RWPE2 (cell line): ENCODE measurements at places on chromosomes 7 and 10.
A peak's percentile ranks its signal among the peaks of the same experiment; 100 is the strongest.

DNA sequence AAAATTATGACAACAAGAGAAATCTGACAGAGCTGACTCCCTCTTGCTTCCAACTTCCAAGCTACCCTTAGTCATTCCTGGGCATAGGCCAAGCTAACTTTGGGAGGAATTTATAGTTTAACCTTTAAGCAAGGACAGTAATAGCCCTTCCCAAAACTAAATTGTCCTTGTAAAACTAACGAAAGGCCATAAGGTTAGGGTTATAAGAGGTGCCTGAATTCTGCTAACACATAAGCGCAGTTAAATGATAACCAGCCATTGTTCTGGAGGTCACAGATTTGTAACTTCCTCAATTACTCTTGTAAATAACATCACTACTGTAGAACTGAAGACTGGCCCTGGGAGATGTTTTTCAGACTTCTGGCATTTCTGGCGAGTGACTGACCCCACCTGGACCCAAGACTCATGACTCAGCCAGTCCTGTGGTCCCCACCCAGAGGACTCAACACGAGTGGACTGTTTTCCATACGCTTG is 481.2 kb downstream of the KCNMA1 start:
- peak overlapping the region; percentile 58 for H3K27ac ChIP-seq
- H3K4me3 ChIP-seq: no peak overlapping the region
- H3K4me1 ChIP-seq: peaks cover 28% of the 10 kb centered on the region
- no peak for DNase-seq
- no peaks in the 10 kb centered on the region for H3K27me3 ChIP-seq

DNA sequence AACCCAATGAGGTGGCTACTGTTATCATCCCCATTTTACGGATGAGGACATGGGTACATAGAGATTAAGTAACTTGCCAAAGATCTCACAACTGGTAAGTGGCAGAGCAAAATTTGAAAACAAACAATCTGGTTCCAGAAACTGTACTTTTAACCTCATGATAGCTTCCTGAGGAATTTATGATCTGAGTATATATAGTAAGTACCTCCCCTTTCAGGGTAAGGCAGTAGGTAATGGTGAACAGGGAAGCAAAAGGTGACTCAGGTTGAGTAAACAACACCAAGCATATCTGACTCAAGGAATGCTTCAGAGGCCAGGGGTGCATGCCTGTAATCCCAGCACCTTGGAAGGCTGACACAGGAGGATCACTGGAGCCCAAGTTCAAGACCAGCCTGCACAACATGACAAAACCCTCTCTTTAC is 21.1 kb downstream of the KLLN start:
- H3K27me3 ChIP-seq: no peaks in the 10 kb centered on the region
- no peak overlapping the region for H3K4me3 ChIP-seq
- peak; percentile 81 for DNase-seq
- peaks cover 39% of the 10 kb centered on the region for H3K4me1 ChIP-seq

GRCh38 chr7:22150221-22150620 is 204.5 kb upstream of the CDCA7L start:
- H3K4me3 ChIP-seq: no peak overlapping the region
- H3K27ac ChIP-seq: no peak overlapping the region
- H3K36me3 ChIP-seq: no peaks in the 10 kb centered on the region
- H3K27me3 ChIP-seq: no peaks in the 10 kb centered on the region

DNA sequence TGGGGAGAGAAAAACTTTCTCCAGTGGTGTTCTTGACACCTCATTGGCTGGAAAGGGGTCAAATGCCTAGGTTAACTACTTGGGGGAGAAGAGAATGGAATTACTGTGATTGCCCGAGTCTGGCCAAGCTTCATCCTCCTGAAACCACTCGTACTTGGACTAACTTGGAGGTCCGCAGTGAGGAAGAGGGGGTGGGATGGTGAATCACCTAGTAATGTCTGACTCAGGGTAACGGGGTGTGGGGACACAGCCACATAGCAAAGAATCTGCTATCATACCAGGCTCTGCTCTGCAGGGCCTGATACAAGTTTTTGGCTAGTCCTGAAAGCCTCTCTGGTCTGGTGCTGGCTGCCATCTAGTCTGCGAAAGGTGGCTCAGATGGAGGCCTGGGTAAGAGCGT is 190.9 kb downstream of the RPS24 start:
- H3K4me1 ChIP-seq: no peaks in the 10 kb centered on the region
- H3K36me3 ChIP-seq: no peaks in the 10 kb centered on the region
- DNase-seq: no peak
- H3K4me3 ChIP-seq: no peak overlapping the region
- H3K27me3 ChIP-seq: no peaks in the 10 kb centered on the region

- H3K4me3 ChIP-seq: no peak overlapping the region
- DNase-seq: no peak
- H3K27ac ChIP-seq: no peak overlapping the region
- H3K27me3 ChIP-seq: peaks cover 3% of the 10 kb centered on the region
Measured at GRCh38 chr7:159179241-159179640, 34.6 kb upstream of the VIPR2 start.

GRCh38 chr7:42075418-42075817 is 161.6 kb downstream of the GLI3 start:
- DNase-seq: no peak
- peaks cover 21% of the 10 kb centered on the region for H3K4me1 ChIP-seq
- no peaks in the 10 kb centered on the region for H3K36me3 ChIP-seq
- no peak overlapping the region for H3K27ac ChIP-seq

DNA sequence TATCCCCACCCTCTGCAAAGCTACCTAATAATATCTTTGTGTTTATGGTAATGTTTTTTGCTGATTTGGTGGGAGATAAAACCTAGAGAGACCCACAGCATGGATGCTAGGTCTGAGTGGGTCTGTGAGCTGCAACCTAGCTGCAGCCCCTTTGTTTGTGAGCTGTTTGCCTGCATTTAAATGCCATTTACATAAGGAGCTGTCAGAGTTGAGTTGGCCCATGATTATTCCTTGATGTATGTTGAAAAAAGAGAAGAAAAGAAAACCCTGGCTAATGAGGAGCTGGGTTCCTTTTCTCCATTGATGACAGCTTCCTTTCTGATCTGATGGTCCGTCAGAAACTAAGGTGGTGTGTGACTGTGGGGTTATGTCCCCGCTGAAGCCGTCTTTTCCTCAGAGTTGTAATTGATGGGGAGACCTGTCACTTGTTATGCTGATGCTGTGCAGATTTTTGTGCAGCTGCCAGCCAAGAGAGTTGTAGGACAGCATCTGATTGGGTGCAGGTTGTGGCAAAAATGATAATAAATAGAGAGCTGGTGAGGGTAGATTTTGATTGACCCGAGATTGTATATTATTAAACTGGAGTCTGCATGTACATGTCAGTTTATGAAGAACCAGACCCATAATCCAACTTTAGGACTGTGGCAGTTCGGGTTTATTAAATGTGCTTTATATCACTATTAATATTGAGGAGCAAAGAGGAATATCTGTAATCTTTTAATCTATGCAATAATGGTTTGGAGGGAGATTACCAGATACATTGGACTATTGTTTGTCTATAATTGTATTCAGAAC is 219.8 kb downstream of the AUTS2 start:
- no peak for DNase-seq
- no peaks in the 10 kb centered on the region for H3K27me3 ChIP-seq
- H3K4me3 ChIP-seq: no peak overlapping the region

GRCh38 chr10:60098677-60099601 is 192.6 kb upstream of the CCDC6 start:
- H3K27me3 ChIP-seq: no peaks in the 10 kb centered on the region
- no peaks in the 10 kb centered on the region for H3K4me1 ChIP-seq
- no peak overlapping the region for H3K4me3 ChIP-seq
- no peaks in the 10 kb centered on the region for H3K36me3 ChIP-seq
- DNase-seq: no peak
- H3K27ac ChIP-seq: no peak overlapping the region

DNA sequence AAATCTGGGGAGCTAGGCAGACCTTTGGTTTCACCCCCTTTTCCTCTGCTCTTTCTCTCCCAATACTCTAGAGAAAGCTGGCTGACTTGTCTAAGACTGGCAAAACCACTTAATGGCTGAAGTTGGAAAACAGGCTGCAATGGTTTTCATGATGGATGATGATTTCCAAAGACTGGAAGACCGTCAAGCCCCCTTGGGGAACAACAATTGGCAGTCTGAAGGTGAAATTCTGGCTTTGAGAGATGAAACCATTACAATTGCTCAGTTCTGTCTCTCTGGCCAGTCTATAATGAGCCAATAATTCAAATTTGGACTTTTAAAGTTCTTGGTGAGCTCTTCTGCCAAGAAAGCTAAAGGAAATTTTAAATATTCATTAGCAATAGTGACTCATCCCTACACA is 680.5 kb downstream of the PARD3 start:
- no peaks in the 10 kb centered on the region for H3K4me1 ChIP-seq
- no peak overlapping the region for H3K4me3 ChIP-seq

- DNase-seq: no peak
- H3K27ac ChIP-seq: no peak overlapping the region
- no peak overlapping the region for H3K4me3 ChIP-seq
- no peaks in the 10 kb centered on the region for H3K27me3 ChIP-seq
- no peaks in the 10 kb centered on the region for H3K4me1 ChIP-seq
Measured at GRCh38 chr7:18808026-18808425, 309.4 kb downstream of the TWIST1 start.

DNA sequence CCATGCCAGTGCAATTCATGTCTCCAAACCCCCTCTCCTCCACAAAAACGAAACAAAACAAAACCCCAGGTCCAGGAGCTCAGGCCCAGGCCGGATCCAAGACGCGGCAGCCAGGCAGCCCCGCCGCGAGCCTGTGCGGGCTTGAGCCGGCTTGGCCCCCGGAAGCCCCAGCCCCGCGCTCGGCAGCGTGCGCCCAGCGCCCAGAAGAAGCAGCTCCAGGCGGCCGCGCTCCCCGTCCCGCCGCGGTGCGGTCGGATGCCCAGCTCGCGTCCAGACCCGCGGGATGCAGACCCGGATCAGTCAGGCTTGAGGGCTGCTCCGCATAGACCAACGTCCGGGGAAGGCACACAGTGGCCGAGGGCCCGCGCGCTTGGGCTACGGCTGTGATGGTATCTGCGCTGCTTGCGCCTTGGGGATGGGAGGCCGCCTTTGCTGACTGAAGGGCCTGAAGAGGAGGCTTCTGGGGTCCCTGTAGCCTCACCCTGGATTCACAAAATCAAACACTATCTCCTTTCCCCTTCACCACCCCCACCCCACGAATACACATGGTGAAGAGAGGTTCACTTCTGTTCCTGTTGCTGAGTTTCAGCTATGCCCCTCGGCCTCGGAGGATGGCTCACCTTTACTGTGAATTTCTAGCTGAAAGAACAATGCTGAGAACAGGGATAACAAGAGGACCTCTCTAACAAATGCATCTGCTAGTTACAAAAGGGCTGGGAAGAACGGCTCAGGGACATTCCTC is 79.9 kb upstream of the EN2 start:
- H3K27me3 ChIP-seq: peaks cover 100% of the 10 kb centered on the region
- DNase-seq: no peak
- H3K4me1 ChIP-seq: no peaks in the 10 kb centered on the region

DNA sequence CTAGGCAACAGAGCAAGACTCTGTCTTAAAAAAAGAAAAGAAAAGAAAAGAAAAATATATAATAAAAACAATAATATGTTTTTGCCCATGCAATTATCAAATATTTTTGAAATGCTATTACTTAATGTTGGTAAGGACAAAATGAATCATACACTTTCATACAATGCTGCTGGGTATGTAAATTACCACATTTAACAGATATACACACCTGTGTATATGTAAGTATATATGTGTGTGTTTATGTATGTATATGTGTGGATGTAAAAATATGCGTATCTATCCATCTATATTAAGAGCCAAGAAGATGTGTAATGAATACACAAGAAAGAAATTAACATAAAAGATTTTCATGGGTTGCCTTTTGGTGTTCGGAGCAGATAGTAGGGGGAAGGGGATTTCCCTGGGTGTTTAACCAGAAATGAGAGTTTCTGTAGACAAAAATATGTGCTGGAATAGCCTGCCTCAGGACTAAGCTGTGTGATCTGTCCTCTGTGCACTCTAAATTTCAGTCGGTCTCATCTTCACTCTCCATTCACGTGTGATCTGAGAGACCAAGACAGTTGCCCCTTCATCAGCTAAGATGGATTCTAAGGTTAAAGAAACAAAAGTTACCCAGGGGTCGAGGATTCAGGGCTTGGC is 61.2 kb downstream of the PRKCQ start:
- H3K36me3 ChIP-seq: no peaks in the 10 kb centered on the region
- no peak overlapping the region for H3K27ac ChIP-seq
- no peaks in the 10 kb centered on the region for H3K27me3 ChIP-seq
- no peak overlapping the region for H3K4me3 ChIP-seq

DNA sequence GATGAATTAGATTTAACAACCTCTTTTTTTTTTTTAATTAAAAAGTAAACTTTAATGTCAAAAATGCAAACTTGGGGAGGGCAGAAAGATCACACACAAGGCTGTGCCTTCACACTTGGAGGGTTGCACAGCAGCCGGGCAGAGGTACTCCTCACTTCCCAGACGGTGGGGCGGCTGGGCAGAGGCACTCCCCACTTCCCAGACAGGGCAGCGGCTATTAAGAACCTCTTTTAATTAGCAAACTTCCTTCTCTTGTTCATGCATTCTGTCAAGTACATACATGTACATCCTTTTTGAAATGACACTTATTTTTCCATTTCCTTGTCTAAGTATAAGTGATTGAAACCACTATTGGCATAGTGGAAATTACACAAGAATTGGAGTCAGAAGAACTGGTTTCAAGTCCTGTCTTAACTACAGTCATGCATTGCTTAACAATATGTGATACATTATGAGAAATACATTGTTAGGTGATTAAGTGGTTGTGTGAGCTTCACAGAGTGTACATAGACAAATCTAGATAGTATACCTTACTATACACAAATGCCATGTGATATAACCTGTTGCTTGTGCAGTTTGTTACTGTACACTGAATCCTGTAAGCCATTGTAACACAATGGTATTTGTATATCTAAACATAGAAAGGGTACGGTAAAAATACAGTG is 26.5 kb downstream of the BTRC start:
- no peaks in the 10 kb centered on the region for H3K27me3 ChIP-seq
- no peak overlapping the region for H3K4me3 ChIP-seq
- peaks cover 19% of the 10 kb centered on the region for H3K4me1 ChIP-seq
- peak overlapping the region; percentile 46 for H3K27ac ChIP-seq
- no peaks in the 10 kb centered on the region for H3K36me3 ChIP-seq
- DNase-seq: no peak

GRCh38 chr10:80500572-80501380 is 36.9 kb upstream of the SH2D4B start:
- H3K4me3 ChIP-seq: no peak overlapping the region
- H3K36me3 ChIP-seq: peaks cover 20% of the 10 kb centered on the region
